ENCODE measurements at places on chromosomes 2 and 18. TPM values are rescaled to one million over a fixed set of nuclear protein-coding genes. Genes with fewer than 3 reads are reported as not detected.

DNA sequence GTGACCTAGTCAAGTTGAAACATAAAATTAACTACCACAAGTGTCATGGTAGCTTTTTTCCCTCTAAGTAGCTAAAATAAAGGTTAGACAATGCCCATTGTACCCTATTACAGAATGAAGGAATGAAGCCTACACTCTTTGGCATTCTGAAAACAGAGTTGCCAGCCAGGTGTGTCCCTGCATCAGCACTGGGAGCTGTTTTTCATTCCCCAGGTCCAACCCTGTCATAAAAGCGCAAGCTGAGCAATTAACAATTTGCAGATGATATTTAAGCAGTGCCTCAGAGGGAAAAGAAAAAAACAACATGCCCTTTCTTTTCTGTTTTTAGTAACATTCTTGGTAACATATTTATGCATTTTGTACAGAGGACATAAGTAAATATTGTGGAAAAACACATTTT, 46.8 kb upstream of the MGAT4A start:
- DNase-seq: no peak

The UGT1A5 gene
- not detected for total RNA-seq

DNA sequence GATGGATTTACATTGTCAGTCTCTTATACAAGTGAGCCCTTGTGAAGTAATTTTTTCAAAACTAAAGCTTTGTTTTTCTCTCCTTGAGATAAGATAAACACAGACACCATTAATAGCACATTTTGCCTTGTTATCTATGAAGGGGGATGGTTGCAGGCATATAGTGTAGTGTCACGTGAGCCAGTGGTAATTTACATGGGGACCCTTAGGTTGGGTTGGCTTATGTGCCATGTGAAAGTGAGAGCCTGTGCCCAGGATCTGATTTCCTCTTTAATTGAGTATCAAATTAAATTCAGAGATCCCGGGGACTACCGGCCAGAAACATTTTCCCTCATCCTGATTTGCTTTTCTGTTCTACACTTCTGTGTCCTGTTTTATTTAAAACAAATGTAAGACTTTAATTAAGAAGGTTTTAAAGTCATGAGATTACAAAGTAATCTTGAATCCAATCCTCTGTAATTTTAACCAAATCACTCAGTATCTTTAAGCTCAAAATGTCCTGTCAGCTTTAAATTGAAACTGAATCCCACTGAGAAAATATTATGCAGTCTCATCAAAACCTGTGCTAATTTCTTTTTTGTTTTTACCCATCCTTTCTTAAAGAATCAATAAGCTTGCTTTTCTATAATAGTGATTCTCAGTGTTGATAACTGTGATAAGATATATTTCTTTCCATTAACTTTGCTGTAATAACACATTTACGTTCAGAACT, 63.8 kb downstream of the PTPRM start:
- no peak for DNase-seq

DNA sequence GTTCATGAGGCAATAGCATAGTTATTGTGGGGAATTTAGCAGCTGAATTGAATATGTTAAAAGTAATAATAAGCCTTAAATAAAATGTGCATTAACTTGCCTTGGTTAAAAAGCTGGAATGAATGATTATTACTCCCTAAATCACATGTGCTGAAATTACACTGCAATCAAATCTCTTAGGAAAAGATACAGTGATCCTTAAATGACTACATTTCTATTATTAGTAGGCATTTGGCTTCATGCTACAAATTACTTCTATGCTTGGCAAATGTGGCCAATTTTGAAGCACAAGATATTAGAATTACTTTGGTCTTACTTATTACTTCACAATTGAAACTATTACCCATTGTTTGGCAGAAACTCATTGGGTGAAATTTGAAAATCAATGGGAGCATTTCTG, 5.4 kb downstream of the RND3 start:
- DNase-seq: no peak

The DES gene
- 376 TPM for total RNA-seq

DNA sequence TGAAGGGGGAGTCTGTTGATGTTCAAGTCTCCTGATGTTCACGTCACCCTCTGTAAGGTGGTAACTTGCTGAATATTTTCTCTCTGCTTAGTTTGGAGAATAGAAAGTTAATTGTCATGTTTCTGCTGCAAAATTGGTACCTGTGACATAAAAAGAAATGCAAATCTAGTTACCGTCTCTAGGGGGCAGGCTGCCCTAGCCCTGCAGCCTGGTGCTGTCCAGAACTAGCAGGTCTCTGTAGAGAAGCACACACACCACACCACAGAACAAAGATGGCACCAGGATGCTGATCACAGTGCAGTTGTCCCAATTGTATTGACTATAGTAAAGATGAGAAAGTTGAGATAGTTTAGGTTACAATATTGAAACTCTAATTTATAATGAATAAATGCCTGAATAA, 47.0 kb downstream of the SLC9A4 start:
- peak; percentile 53 for DNase-seq

- no peak for DNase-seq
These were observed 234.1 kb downstream of the CCDC102B start for GRCh38 chr18:69032009-69032408.

The CPO gene
- not detected for total RNA-seq

The RIF1 gene
- total RNA-seq: 73.1 TPM

DNA sequence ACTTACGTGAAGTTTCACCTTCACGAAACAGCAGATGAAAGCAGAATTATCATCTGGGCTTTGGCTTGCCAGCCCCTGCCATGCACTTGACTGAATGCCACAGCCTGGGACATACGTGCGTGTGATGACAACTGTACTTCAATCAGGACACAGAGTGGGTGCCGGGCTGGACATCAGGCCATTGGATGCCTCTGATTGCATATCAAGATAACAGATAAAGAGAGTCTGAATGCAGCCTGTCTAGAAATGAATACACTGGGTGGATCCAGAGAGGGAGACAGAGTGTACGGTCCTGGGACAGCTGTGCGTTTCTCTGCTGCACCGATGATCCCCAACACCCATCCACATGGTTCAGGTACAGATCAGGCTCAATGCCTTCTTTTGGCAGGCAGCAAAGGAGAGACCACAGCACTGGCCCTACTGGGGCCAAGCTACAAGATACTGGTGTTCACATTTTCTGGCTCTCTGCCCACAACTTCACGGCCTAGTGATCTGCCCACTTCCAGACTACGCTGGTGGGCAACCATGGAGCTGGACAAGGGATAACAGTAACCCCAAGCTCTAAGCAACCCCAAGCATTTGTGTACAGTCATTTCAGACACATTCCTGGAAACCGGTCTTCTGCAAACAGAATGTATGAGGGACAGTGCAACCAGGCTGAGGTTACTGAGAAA, 35.6 kb downstream of the FBLN7 start:
- DNase-seq: peak; percentile 25

DNA sequence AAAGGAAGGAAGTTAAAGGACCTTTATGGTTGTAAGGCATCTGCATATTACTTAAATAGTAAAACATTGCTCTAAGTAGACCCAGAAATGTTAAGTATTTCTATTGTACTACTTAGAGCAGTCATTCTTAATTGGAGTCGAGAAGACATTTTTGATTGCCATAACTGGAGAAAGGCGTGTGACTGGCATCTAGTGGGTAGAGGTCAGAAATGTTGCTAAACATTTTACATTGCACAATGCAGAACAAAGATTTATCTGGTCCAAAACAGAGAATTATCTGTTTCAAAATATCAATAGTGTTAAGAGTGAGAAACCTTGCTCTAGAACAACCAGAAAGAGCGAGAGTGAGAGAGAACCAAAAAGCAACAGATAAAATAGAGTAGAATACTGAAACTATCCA, 23.3 kb upstream of the ROCK1 start:
- DNase-seq: no peak

GRCh38 chr2:145764631-145765030, 1244.7 kb upstream of the ZEB2 start:
- DNase-seq: peak; percentile 66

GRCh38 chr2:196900843-196901242, 25.7 kb downstream of the PGAP1 start:
- no peak for DNase-seq

The FAP gene
- 3.6 TPM for total RNA-seq

The CNGA3 gene
- not detected for total RNA-seq

- DNase-seq: no peak
These were observed 535.9 kb downstream of the TRIB2 start for GRCh38 chr2:13252615-13253014.

GRCh38 chr18:76401498-76401897, 93.5 kb downstream of the ZNF516 start:
- DNase-seq: no peak

- DNase-seq: no peak
These were observed 164.1 kb upstream of the RASGRP3 start for GRCh38 chr2:33312355-33312754.

GRCh38 chr18:54662986-54663385, 71.9 kb downstream of the DYNAP start:
- DNase-seq: no peak

DNA sequence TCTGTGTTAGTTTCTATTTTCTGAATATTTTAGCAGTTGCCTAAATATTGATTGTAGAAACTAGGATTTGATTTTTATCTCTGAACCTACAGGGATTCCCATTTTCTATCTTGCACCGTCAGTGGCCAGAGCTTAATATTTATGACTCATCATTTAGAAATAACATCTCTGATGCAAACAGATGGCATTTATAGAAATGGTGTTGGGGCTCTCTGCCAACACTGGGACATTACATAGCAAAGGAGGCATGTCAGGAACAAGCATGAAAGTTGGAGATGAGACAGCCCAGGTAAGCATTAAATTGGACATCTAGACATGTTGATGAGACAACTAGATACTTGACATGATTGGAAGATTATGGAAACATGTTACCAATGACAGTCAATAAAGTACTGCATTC, 165.3 kb upstream of the SYT4 start:
- no peak for DNase-seq

The DSG1 gene
- not detected for total RNA-seq

GRCh38 chr2:239884051-239884405, 141.1 kb downstream of the NDUFA10 start:
- DNase-seq: no peak

GRCh38 chr2:237616734-237617586, 10.4 kb upstream of the LRRFIP1 start:
- peak; percentile 66 for DNase-seq

- DNase-seq: no peak
These were observed 73.8 kb upstream of the TWIST2 start for GRCh38 chr2:238774071-238774470.

GRCh38 chr2:110858135-110858725, 125.9 kb downstream of the ACOXL start:
- DNase-seq: peak; percentile 65

DNA sequence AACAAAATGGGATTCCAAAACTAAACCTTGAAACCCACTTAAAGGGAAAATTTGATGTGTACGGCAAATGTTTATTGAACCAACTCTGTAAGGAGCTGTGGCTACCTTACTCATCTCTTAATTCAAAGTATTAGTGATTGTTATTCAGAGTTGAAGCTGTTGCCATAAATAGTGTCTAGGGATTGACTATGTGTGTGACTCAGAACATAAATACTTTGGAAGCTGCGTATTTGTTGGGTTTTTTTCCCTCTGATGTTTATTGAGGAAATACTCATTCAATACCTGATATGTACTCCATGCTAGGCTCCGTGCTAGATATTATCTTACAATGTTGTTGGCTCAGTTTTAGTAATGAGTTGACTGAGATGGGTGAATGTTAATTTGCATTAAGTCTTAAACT, 90.4 kb downstream of the PTRHD1 start:
- no peak for DNase-seq

GRCh38 chr2:53941749-53942148, 29.0 kb downstream of the PSME4 start:
- no peak for DNase-seq

The USP14 gene
- 23.1 TPM for total RNA-seq

The LYG1 gene
- 1.3 TPM for total RNA-seq

The SEMA4C gene
- 41.3 TPM for total RNA-seq

GRCh38 chr2:68577183-68577582, 66.2 kb upstream of the PROKR1 start:
- DNase-seq: no peak

The TACR1 gene
- total RNA-seq: not detected

Measured in SJCRH30 (cell line).